ENCODE measurements at places on chromosomes 12 and 14.
A peak's percentile ranks its signal among the peaks of the same experiment; 100 is the strongest.

DNA sequence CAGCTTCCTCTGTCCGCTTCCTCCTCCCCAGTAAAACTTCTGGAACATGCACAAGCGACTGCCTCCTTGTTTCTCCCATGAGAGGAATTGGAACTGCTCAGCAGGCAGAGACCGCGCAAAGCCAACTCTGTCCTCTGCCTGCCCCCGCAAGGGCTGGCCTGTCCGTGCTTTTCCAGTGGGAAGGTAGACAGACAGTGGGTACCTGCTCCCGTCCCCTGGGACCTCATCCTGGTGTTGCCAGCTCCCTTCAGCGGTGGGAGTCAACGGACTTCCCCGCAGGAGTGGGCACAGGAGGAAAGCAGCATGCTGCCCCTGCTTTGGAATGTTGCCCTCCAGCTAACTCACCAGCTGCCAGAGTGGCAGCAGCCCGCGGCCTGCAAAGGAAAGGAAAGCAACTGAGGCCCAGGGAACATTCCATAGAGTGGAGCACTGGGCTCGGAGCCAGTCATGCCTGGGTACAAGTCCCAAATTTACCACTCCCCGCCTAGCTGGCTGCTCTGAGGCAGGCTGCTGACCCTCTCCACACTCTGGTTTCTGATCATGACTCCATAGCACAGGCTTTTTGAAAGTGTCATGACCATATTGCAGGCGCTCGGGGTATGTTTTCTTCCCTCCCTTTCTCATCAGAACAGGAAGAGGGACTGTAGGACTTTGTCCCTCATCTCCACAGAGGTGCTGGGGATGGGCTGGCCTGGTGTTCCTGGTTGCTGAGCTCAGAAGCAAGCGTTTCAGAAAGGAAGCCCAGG lies 89.2 kb upstream of the CLMN start:
- no peak for DNase-seq

DNA sequence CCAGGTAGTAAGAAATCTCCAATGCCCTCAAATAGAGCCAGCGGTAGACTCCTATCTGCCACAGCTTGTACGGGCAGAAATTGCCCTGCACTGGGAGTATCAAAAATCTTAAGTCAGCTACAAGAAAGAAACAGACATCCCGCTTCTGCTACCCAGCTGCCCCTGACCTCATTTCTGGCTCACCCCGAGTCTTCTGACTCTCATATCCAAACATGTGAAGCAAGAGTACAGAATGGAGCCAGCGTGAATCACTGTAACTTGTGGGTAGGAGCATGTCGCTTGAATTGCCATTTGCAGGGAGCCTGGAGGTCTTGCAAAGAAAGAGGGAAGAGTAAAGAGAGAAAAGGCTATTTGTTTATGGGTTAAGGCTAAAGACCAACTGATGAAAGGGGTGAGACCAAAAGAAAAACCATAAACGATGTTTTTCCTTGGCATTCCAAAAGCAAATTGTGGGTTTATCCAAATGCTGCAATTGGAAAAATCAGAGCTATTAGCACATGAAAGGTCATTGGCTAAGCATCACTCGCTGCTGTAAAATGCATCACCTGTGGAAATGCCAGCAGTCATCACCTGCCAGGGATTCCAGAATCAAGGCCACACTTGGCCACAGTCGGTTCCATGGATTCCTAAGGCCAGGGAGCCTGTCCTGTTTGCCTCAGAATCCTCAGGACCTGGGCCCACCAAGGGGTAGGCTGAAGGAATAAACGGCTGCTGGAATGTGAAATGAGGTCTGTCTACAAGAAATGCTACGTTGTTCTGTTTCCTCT lies 86.6 kb downstream of the FOXN3 start:
- peak; percentile 77 for DNase-seq

DNA sequence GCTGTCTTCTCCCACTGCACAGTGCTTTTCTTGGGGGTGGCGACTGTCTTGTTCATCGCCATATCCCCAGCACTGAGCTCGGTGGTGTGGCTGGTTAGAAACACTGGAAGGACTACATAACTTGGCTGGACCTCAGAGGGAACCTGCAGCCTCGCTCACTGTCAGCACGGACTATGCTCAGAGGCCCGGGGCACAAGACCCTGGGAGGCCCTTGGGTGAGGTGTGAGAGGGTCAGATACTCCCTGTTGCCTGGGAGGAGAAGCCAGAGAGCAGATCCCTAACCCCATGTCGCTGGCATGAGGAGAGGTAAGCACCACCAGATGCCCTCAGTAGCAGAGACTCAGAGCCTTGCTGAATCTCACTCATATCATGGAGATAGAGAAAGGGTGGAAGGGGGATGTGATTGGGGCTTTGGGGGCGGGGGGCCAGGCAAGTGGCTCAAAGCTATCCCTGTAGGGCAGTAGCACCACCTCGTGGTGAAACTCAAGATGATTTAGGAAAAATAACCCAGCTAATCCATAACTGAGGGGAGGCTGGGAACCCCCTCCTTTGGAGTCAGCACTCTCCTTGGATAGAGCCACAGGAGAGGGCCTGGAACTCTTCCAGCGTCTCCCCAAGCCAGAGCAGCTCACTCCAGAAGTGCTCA lies 18.7 kb upstream of the HDAC7 start:
- no peak for DNase-seq

- DNase-seq = no peak
Measured at GRCh38 chr12:81626406-81626805, 132.7 kb downstream of the PPFIA2 start.

DNA sequence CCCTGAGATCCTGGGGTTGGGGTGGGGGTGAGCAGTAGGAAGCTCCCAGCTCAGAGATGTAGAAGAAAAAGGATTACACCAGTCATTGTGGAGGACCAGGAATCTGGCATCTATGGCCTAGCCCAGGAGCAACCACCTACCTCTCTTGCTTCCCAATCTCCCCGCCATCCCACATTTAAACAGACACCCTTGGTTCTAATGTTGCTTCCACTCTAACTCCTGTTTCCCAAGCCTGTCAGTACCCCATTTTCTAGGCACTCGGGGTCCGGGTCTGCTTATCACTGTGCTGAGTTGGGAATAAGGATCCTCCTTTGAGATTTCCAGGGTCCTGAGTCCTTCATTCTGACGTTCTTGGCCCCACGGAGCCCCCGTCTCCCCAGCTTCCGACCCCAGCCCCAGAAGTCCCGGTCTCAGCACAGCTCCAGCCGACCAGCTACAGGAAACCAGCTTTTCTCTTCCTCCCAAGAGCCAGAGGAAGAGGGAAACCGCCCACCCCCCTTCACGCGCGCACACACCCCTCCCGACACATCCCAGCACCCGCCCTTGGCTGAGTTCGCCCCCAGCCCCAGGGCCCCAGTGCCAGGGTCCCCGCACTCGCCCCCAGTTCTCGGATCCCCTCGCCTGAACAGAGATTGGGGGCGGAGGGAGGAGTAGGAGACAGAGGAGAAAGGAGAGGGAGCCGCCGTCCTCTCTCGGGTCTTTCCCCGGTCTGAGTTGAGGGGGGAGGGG lies 1.2 kb downstream of the ITGA5 start:
- DNase-seq = no peak

DNA sequence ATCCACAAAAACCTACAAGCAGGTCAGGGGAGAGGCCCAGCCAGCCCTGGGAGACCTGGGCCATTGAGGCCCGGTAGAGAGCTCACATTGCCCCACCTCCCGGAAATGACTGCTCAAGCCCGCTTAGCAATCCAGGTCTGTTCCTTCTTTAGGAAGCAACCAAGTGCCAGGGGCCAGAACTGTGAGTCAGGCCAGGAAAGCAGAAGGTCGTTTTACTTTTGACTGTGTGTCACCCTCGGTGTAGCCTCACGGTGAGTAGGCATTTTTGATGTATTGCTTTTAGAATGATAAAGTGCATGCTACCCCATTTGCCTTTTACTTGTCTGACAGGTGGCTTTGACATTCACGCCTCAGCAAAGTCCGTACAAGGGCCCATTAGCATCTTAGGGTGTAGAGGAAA lies 25.4 kb upstream of the PWP1 start:
- DNase-seq = no peak

GRCh38 chr14:73630009-73630780 lies 14.6 kb upstream of the DNAL1 start:
- DNase-seq = no peak

DNA sequence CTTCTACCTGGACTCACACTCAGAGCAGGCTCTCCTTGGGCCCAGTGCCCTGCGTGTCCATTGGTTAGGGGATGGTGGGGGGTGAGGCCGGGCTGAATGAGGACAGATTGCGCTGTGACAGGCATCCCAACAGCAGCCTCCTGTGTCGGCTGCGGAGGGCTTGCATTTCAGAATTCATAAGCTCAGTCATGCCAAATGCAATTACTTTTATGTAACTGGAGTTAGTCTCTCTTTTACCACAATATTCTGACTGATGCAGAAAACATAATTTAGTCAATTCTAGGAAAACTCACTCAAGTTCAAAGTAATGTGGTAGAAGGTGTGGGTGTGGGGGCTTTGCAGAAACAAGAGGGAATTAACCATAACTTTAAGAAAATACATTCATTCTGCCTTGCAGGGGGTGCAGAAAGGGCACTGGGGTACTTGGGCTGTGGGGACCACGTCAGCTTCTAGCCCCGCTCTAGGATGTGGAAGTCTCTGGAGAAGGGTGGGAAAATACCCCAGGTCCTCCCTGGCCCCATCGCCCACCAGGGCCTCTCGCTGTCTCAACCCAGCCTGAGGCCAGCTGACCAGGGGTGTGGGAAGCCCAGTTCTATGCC lies 257.7 kb downstream of the ADGRD1 start:
- DNase-seq = no peak

DNA sequence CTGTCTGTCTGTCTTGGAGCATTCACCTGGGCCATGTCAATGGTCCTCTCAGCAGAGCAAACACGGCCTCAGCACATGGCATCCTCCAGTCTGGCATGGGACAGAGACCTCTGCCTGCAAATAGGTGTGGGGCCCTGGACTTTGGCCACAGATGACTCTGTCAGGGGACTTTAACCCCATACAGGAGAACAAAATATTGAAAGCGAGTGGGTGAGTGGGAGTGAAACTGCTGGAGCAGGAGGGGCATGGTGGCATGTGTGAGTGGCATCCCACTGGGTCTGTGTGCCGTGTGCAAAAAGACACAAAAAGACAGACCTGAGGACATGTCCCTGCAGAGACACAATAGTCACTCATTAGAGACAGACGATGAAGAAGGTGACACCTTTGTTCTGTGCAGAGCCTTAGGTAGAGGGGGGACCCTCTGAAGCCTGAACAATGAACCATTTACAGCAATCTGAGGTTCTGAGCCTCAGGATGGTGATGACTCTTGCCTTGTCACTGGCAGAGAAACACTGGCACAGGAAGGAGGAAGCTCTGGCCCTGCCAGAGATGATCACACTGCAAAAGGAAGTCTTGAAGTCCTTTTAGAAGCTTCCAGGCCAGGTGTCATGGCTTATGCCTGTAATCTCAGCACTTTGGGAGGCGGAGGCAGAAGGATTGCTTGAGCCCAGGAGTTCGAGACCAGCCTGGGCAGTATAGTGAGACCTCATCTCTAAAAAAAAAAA lies 7.5 kb downstream of the LAG3 start:
- no peak for DNase-seq

GRCh38 chr12:132320767-132321211 lies 8.6 kb downstream of the GALNT9 start:
- DNase-seq = no peak

DNA sequence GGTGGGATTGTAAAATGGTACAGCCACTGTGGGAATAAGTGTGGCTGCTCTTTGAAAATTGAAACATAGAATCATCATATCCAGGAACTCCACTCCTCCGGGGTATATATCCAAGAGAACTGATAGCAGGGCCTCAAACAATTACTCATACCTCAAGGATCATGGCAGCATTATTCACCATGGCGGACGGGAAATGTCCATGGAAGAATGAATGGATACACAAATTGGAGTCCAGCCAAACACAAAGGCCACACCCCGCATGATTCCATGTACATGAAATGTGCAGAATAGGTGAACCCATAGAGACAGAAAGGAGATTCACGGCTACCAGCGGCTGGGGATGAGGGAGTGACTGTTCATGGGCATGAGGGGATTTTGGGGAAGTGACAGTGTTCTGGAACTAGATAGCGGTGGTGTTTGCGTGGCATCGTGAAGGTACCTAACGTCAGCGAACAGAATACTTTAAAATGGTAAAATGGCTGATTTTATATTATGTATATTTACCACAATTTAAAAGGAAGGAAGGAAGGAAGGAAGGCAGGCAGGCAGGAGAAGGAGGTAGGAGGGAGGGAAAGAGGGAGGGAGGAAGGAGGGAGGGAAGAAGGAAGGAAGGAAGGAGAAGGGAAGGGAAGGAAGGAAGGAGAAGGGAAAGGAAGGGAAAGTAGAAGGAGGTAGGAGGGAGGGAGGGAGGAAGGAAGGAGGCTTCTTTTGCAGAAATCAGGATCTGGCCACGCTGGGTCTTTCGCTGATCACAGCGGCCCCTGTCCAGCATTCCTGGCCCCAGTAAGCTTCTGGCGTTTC lies 14.1 kb upstream of the NCOR2 start:
- no peak for DNase-seq

GRCh38 chr14:94844593-94845152 lies 74.8 kb upstream of the GSC start:
- no peak for DNase-seq

DNA sequence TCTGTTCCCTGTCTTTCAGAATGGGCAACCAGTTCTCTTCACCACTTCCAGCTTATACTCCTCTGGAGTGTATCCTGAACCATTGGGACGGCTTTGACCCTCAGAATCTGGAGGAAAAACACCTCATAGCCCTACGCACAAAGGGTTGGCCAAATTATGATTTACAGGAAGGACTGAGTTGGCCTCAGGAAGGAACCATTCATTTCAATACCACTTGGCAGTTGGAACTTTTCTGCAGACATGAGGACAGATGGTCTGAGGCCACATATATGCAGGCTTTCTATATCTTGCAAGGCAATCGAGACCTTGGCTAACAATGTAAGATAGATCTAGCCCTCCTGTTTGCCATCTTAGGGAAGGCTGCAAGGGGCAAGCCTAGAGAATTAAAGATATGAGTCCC lies 24.0 kb downstream of the CLECL1 start:
- no peak for DNase-seq
